Occipital lobe (tissue), 3 donors: ENCODE measurements at places on chromosomes 11 and 22.

- DNase-seq: no peak
Measured at GRCh38 chr11:101612481-101612880, 28.7 kb upstream of the TRPC6 start.

DNA sequence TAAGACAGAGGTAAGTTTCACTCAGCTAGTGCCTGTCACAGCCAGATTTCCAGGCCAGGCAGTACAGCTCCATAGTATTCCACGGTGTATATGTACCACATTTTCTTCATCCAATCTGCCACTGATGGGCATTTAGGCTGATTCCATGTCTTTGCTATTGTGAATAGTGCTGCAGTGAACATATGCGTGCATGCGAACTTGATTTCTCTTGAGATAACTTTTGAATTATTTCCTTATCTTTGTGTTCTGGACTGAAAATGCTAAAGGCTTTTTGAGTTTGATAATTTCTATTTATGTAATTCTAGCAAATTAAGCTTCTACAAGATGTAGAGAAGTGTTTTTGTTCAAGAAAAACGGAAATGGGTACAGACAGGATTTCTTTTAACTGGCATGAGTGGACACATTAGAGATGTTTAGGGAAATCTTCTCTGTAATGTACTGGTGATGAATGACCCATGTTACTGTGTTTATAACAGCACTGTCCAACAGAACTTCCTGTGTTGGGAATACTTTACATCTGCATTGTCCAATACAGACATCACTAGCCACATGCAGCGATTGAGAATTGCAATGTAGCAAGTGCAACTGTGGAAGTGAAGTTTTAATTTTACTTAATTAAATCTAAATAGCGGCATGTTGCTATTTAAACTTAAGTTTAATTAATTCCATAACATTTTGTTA is 151.3 kb downstream of the CADM1 start:
- DNase-seq: no peak

DNA sequence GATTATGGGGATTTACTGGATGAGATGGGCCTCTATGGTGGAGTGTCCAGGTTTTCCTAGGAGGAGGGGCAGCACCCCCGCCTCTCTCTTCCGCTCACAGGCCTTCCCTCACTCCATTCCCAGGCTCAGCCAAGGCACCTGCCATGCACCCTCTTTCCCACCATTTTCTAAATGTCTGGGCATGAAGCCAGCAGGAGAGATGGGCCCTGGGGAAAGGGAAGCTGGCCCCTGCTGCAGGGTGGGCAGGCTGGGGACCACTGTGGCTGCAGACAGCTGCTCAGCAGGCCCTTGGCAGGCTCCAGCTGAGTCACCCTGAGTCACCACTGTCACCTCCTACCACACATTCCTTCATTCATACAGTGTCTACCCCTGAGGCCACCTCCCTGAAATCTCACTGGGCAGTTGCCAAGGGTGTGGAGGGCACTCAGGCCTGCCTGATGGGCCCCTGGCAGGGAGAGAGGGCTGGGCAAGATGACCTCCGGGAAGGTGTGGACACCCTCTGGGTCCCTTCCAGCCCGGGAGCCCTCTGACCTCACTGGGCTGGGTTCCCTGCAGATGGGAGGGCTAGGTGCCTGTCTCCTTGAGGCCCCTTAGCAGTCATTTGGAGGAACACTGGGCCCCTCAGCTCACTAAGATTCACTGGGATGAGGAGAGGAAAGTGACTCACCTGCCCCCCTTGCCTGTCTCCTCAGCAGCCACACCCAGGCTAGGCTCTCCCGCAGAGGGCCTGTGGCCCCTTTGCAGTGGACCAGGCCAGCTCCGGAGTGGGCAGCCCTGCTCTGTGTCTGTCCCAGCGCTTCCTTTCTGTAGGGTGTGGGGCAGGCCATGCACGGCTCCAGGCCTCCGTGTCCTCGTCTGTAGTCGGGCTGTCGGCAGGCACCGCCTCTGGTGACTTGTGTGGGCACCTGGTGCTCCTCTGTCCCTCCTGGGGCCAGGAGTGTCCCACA is 7.8 kb downstream of the MYEOV start:
- DNase-seq: no peak

DNA sequence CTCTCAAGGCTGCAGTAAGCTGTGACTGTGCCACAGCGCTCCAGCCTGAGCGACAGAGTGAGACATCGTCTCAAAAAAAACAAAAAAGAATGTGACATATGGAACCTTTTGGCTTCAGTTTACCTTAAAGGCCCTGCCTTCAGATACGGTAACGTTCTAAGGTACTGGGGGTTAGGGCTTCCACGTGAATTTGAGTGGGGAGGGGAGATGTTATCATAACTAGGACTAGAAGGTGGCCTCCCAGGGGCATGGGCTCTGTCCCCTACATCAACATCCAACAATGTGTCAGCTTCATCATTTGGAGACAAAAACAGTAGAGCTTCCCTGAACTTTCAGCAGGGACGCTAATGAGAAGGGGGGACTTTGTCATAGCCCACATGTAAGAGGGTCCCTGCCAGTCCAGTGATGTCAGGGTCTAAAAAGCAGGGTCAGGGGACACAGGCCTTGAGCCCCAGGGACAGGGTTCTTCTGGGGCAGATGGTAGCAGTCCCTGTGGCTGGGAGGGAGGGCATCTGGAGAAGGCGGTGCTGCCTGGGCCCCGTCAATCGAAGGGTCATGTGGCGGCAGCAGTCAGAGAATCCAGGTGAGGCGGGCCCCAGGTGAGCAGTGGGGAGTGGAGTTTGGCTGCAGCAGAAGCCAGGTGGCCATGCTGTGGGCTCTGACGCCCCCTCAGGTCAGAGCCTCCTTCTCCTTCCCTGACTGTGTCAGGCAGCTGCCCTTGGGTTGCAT is 79.8 kb downstream of the BCR start:
- DNase-seq: no peak

DNA sequence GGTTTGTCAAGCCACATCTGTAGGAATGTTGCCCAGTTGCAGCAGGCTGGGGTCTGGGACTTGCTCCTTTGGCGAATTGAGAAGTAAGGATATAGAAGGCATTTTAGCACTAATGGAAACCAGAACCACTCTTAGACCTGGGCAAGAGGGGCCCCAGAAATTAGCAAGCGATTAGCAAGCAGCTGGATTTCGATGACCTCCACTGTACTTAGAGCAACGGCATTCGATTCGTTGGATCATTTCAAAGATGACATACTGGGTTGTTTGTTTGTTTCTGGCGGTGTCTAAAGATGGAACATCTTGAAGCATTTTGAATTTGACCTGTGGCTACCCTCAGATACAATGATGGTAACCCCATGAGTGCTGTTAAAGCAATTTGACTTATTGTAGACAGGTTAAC is 1.2 kb upstream of the CDPF1 start:
- DNase-seq: no peak

- DNase-seq: no peak
Measured at GRCh38 chr22:17302616-17303015, 66.6 kb upstream of the CECR2 start.

DNA sequence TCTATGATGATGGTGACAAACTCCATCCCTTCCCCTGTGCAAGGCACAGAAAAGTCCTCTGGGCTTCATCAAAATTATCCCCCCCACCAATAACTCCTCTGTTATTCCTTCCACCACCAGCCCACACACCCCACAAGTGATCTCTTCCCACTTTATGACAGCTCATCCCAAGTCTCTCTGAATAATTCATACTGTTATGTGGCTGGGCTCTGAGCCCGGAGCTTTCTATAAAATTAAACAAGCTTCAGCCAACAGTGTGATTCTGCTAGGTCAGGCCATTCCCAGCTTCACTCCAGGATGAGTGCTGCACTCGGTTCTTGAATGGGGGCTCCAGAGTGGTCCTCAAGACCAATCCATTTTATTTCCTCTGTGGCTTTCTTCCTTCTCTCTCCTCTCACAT is 83.0 kb downstream of the INSC start:
- DNase-seq: peak; percentile 15
